ENCODE measurements at places on chromosomes 11 and 22.

GRCh38 chr11:102560555-102561011, 30.0 kb upstream of the MMP7 start:
- DNase-seq, result peak; percentile 7

DNA sequence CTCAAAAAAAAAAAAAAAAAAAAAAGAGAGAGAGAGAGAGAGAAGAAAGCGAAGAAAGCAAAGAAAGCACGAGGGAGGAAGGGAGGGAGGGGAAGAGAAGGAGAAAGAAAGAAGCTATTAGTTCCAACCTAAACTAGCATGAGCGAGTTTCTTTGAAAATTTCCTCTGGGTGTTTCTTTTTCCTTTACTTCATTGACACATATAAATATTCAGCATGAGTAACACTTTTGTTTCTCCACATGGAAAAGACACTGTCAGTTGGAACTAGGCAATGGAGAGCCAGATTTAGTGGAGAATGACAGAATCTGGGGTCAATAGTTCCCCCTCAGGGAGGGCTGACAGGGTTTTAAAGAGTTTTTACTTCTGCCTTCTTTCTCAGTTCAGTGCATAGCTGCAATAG, 257.4 kb downstream of the DDX10 start:
- DNase-seq, result no peak

DNA sequence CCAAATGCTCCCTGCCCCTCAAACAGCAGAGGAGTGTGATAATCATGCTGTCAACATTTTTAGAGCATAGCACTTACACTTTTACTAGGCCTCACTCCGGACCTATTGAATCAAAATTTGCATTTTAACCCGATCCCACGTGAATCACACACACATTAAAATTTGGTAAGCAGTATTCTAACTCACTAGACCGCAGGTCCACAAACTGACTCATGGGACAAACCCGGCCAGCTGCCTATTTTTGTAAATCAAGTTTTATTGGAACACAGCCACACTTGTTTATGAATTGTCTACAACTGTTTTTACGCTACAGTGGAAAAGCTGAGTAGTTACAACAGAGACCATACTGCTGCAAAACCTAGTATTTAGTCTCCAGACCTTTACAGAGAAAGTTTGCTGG, 43.3 kb downstream of the SNX19 start:
- no peak for DNase-seq

DNA sequence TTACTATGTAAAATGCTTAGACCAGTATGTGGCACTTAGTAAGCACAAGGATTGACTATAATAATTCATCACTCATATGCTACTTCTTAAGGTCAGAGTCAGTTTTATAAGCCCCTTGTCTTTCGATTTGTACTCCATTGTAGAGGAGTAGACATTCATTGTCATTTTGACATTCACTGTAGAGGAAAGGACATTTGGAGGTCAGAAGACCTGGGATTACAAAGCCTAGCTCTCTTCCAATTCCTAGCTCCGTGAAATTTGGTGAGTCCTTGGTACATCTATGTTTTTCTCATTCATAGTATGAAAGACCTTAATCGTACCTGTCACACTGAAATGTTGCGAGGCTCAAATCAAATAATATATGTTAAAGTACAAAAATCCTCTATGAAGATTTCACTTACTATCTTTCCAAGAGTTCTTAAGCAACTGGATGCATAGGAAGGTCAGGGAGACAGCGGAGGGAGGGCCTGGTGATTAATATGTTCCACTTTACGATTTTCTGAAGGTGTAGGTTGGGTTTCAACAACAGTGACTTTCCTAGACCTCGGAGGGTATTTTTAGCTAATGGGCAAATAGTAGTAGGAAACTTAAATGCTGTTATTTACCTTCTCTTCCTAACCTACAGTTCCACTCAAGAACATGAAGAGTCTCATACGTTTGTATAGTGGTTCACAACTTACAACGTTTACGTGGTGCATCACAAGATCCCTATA, 1.4 kb upstream of the EMSY start:
- DNase-seq, result no peak

DNA sequence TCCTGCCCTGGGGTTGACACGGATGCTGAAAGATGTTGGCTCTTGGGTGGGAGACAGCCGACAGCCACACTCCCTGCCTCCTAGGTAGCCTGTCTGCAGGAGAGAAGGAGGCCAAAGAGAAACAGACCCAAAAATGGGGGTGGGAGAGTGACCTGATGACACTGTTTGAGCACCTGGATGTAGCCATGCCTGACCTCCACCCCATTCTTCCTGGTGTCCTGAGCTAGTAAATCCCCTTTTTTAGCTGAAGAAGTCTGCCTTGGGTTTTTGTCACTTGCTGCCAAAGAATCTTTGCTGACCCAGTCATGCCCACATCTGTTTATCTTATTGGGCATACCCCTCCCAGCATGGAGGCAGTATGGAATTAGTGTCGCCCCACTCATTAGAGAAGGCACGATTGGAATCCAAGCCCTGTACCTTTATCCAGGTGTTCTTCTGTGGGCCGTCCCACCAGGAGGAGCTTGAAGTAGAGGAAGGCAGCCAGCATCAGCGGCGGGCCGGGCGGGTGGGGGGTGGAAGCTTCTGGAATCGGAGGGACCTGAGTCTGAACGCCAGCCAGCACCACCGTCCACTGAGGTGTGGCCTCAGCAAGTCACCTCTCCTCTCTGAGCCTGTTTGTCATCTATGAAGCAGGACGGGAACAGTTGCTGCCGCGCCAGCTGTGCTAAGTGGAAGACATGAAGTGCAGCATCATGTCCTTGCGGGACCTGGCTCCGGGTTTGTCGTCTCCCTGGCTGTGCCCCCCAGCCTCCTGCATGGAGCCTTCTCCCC, 37.8 kb downstream of the IGHMBP2 start:
- DNase-seq, result no peak

- DNase-seq, result no peak
Observed at GRCh38 chr11:108007819-108008218, 879 bp upstream of the CUL5 start.

DNA sequence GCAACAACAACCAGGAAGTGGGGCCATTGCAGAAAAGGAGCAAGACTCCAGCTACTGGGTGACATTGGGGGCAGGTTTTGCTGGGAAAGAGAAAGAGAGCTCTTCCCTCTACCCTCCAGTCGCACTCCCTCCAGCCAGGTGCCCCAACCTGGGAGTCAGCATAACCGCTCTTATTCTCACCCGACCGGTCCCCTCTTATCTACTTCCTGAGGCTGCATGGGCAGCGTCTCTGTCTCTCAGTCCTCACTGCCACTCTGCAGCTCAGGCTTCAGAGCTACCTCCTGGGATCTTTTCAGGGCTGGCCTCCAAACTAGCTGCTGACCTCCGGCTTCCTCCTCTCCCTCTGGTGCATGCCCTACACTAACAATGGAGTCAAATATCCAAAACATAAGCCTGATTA, 5.1 kb downstream of the ZNF70 start:
- DNase-seq, result no peak

- no peak for DNase-seq
Observed at GRCh38 chr11:87976009-87976408, 199.2 kb downstream of the RAB38 start.

DNA sequence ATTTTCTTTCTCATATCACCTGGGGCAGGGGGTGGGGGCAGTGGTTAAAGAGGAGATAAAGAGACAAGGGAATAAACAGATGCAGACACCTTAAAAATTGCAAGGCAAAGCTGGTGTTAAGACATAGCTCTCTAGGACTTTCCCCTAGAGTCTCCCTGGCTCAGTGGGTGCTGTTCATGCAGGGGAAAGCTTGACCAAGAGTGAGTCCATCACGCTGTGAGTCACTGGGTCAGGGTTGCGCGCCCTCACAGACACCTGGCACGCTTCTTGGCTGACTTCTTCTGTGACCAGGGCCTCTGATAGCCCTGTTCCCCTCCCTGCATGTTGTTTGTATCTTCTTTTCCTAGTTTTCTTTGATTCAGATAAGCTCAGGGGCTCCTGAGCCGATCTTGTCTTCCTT, 31.9 kb downstream of the COMMD9 start:
- DNase-seq, result no peak

DNA sequence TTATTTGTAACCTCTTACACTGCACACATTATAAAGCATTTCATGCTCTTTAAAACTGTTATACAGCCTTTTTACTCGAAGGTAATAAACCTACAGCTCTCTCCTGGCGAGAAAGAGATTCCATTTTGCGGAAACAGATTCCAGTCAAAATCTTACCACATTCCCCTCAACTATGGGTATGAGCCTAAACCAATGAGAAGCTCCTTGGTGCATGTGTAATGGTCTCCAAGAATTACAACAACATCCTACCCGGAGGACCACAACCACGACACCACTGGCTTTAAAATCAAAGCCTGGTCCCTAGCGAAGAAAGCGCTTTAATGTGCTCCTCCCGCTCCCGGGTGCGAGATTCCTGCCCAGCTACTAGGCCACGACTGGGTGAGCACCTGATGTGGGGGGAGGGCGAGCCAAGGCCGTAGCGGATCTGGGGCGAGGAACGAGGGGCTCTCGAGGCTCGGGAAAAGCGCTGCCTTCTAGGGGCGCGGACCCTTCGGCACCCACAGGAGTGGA, 821 bp downstream of the CELF1 start:
- DNase-seq, result no peak

DNA sequence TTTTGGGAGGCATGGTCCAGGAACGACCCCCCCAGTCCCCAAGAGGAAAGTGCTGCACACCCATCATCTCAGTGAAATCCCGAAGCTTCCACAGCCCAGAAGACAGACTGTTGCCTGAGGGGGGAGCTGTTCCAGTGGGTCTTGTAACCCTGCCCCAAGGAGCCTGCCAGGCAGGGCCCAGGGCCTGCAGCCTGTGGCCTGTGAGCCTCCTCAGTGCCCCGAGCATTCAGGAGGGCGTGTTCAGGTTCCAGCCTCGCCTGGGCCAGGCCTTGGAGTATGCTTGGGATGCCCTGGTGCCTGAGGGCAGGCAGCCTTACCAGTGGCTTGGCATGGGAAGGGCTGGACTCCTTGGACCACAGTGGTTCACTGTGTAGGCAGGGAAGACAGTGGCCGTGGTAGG, 18.0 kb upstream of the CABP2 start:
- DNase-seq, result no peak

DNA sequence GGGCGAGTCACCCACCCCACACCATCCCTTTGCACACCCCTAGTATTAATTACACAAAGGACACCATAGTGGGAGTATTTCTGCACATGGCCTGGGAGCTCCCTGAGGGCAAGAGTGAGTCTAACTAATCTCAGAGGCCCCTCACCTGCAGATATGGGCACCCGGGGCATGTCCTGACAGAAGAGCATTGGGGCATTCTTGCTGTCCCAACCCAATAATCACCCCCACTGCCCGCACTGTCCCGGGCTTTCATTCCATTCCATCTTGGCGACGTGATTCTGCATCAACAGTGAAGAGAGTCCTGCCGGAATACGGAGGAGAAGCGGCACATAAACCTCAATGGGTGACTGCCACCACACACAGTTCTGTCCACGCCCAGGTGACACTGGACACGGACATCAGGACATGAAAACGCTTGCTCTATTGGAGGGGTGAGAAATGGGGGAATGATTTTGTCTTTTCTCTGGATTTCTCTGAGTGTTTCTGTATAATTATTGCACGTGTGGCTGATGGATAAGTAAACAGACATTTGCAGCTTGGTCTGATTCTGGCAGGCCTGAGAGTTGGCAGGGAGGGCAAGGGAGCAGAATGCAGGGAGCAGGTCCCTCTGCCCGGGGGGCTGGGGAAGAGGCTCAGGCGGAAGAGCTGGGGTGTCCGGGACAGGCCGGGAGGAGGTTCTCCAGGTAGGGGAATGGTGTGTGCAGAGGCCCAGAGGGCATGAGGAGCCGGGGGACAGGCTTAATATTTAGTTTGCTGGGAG, 38.2 kb downstream of the SCUBE1 start:
- DNase-seq, result no peak

Data from keratinocyte (primary cell).